Activated CD4-positive, alpha-beta memory T cell treated with anti-CD3 and anti-CD28 coated beads, Interleukin-2, amount 10 ng/mL, durations not matched to agents 7 days and 5 days (primary cell): ENCODE measurements at places on chromosomes 3 and 15. TPM values are rescaled to one million over a fixed set of nuclear protein-coding genes. Genes with fewer than 3 reads are reported as not detected.
A peak's percentile ranks its signal among the peaks of the same experiment; 100 is the strongest.

GRCh38 chr15:38696790-38697495, 132.3 kb upstream of the RASGRP1 start:
- H3K4me3 ChIP-seq = peak overlapping the region; percentile 93
- no peak for DNase-seq
- peak overlapping the region; percentile 97 for H3K27ac ChIP-seq
- peaks cover 84% of the 10 kb centered on the region for H3K4me1 ChIP-seq

LYZL4 gene
- not detected for total RNA-seq

DNA sequence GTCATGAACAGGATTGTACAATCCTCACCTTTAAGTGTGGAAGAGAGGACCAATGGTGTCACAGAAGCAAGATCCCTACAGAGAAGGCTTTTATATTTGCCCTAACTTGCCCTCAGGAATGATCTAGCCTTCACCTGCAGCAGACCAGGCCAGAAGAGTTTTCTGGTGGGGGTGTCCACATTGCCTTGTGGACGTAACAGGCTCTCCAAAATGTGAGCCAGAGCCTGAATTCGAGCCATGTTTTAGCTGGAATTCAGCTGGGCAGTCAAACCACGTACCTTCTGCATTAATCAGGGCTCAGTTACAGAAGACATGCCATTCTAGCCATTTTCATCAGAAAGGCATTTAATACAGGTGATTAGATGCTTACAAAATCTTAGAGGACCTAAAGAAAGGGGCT, 23.6 kb upstream of the RAB7A start:
- peaks cover 6% of the 10 kb centered on the region for H3K4me1 ChIP-seq
- peaks cover 10% of the 10 kb centered on the region for H3K27me3 ChIP-seq
- no peak for DNase-seq
- H3K4me3 ChIP-seq = no peak overlapping the region
- H3K27ac ChIP-seq = no peak overlapping the region
- no peaks in the 10 kb centered on the region for H3K36me3 ChIP-seq

TUBGCP5 gene
- 13.2 TPM for total RNA-seq

- H3K27me3 ChIP-seq = no peaks in the 10 kb centered on the region
- H3K4me3 ChIP-seq = no peak within 1 kb of the TSS
- no peaks in the 10 kb centered on the region for H3K4me1 ChIP-seq
These were observed at the start of gene CHRM5 for GRCh38 chr15:33968224-33968623. TSS of gene CHRM5 (plus strand) at chr15:33968497. CDS start at chr15:34062718, 94,221 bp downstream.

DGKG gene
- 0.13 TPM for total RNA-seq

TRH gene
- not detected for total RNA-seq

- H3K4me1 ChIP-seq = peaks cover 2% of the 10 kb centered on the region
- no peak overlapping the region for H3K27ac ChIP-seq
- H3K27me3 ChIP-seq = no peaks in the 10 kb centered on the region
- H3K36me3 ChIP-seq = peaks cover 3% of the 10 kb centered on the region
These were observed 39.0 kb upstream of the CBLB start for GRCh38 chr3:105907777-105908176.

SI gene
- total RNA-seq = not detected

NRG4 gene
- not detected for total RNA-seq

DNA sequence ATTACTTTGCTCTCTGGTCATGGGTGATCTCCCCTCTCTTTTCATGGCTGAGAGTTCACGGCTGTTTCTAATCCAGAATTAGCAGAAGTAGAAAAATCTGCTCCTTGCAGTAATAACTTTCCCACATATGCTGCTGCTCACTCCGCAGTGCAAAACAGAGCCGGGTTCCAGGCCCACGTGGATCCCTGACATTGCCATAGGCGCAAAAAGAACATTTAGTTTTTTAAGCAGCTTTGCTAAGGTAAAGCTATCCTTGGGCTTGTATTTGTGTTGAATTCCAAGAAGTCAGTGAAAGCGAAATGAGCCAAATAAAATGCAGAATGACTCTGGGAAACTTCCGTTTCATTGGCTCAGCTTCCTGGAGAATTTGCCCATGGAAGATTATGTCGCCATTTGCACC, 633.7 kb upstream of the SUCLG2 start:
- no peak overlapping the region for H3K4me3 ChIP-seq
- H3K27ac ChIP-seq = no peak overlapping the region
- H3K27me3 ChIP-seq = no peaks in the 10 kb centered on the region
- no peaks in the 10 kb centered on the region for H3K4me1 ChIP-seq
- DNase-seq = no peak
- no peaks in the 10 kb centered on the region for H3K36me3 ChIP-seq

- H3K36me3 ChIP-seq = peaks cover 5% of the 10 kb centered on the region
- no peak for DNase-seq
- peak overlapping the region; percentile 63 for H3K4me3 ChIP-seq
- H3K27ac ChIP-seq = no peak overlapping the region
These were observed 1.1 kb downstream of the LTK start for GRCh38 chr15:41512512-41512939.

AADACL2 gene
- not detected for total RNA-seq

MASP1 gene
- total RNA-seq = not detected

- DNase-seq = no peak
- no peak overlapping the region for H3K4me3 ChIP-seq
These were observed 112.5 kb downstream of the FOXB1 start for GRCh38 chr15:60116456-60117089.

GRCh38 chr3:60770532-60770931, 480.7 kb downstream of the FHIT start:
- no peaks in the 10 kb centered on the region for H3K4me1 ChIP-seq
- H3K36me3 ChIP-seq = no peaks in the 10 kb centered on the region
- H3K27ac ChIP-seq = no peak overlapping the region
- no peak overlapping the region for H3K4me3 ChIP-seq

DNA sequence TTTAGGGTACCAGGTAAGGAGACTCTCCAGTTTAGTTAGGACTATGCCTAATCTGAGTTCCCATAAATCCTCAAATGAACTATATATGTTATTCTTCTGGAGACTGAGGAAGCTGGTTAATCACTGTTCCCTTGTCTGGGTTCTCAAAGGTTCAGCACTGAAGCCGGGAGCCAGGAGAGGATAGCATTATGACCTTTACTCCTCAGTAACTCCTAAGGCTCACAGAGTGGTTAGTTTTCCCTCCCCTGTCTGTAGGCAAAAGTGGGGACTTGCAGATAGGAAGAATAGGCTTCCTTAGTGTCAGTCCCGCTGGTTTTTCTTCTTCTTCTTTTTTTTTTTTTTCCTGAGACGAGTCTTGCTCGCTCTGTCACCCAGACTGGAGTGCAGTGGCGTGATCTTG, 50.4 kb downstream of the CRTC3 start:
- no peak overlapping the region for H3K27ac ChIP-seq
- peaks cover 48% of the 10 kb centered on the region for H3K4me1 ChIP-seq
- no peak for DNase-seq
- H3K4me3 ChIP-seq = no peak overlapping the region

GRCh38 chr3:81968658-81969057, 207.2 kb upstream of the GBE1 start:
- H3K4me3 ChIP-seq = no peak overlapping the region
- no peaks in the 10 kb centered on the region for H3K4me1 ChIP-seq
- DNase-seq = no peak
- H3K36me3 ChIP-seq = no peaks in the 10 kb centered on the region
- H3K27me3 ChIP-seq = no peaks in the 10 kb centered on the region
- H3K27ac ChIP-seq = no peak overlapping the region

- H3K27me3 ChIP-seq = peaks cover 10% of the 10 kb centered on the region
- H3K4me1 ChIP-seq = no peaks in the 10 kb centered on the region
- no peak overlapping the region for H3K4me3 ChIP-seq
- no peaks in the 10 kb centered on the region for H3K36me3 ChIP-seq
- DNase-seq = no peak
These were observed 61.3 kb downstream of the CGNL1 start for GRCh38 chr15:57437564-57437963.

DNA sequence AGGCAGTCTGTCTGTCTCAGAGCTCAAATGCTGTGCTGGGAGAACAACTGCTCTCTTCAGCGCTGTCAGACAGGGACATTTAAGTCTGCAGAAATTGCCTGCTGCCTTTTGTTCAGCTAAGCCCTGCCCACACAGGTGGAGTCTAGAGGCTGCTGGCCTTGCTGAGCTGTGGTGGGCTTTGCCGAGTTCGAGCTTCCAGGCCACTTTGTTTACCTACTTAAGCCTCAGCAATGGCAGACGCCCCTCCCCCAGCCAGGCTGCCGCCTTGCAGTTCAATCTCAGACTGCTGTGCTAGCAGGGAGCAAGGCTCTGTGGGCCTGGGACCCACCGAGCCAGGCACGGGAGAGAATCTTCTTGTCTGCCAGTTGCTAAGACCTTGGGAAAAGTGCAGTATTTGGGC, 25.0 kb upstream of the RPP14 start:
- no peak overlapping the region for H3K4me3 ChIP-seq
- no peaks in the 10 kb centered on the region for H3K27me3 ChIP-seq
- no peaks in the 10 kb centered on the region for H3K4me1 ChIP-seq
- H3K27ac ChIP-seq = no peak overlapping the region
- H3K36me3 ChIP-seq = peaks cover 13% of the 10 kb centered on the region

GRCh38 chr3:69244039-69244438, 121.6 kb upstream of the LMOD3 start:
- no peak overlapping the region for H3K4me3 ChIP-seq
- H3K27me3 ChIP-seq = no peaks in the 10 kb centered on the region
- no peak for DNase-seq
- H3K36me3 ChIP-seq = no peaks in the 10 kb centered on the region
- H3K27ac ChIP-seq = no peak overlapping the region

- H3K4me1 ChIP-seq = peaks cover 1% of the 10 kb centered on the region
- peaks cover 13% of the 10 kb centered on the region for H3K27me3 ChIP-seq
- H3K27ac ChIP-seq = no peak overlapping the region
- DNase-seq = no peak
- no peak overlapping the region for H3K4me3 ChIP-seq
These were observed 100.8 kb upstream of the TPM1 start for GRCh38 chr15:62941699-62942098.

ADCY5 gene
- total RNA-seq = not detected

HYKK gene
- total RNA-seq = 2.4 TPM

DNA sequence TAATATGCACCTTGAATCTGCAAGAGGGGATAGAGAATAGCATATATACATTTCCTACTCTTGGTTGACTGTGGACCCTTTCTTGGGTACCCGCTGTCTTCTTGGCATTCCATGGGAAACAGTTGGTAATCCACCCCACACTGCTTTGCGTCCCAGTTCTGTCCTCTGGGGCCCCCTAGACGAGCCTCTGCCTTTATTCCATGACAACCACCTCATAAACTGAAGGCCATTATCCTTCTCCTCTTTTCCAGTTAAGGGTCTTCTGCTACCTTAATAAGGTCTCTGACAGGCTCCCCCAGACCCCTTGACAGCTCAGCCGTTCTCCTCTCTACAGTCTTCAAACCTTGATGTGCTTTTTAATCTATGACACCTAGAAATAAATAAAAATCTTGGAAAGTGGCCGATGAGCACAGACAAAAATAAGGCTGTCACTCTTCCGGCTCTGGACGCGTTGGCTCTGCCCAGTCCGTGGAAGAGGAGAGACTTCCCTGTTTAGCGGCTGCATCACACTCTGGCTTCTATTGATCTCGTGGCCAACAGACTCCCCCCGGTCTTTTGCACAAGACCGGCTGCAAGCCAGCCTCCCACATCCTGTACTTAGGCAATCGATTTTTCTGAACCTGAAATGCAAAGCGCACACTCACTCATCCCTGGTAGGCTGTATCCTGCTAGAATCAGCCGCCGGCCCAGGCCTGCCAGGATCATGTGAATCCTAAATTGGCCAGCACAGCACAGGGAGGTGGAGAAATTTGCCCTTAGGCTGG, 251.0 kb upstream of the TLE3 start:
- H3K4me1 ChIP-seq = no peaks in the 10 kb centered on the region
- no peak overlapping the region for H3K27ac ChIP-seq
- no peaks in the 10 kb centered on the region for H3K36me3 ChIP-seq
- H3K4me3 ChIP-seq = no peak overlapping the region
- DNase-seq = no peak
